ENCODE measurements at places on chromosomes 4 and X.

DNA sequence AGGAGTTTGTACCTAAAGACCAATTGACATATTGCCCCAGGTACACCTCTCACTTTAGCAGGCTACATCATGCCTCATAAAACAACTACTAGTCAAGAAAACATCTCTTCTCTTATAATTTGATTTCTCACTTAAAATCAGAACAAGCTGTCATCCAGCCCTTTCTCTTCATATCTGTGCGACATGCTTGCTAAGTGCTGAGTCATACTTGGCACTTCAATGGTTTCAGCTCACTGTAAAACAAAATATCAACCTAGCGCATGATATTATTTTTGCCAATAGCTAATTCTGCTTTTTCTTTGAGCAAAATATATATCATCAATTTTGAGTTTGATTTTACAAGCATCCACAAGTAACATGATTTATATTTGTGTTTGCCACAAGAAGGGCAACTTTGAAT is 27.9 kb upstream of the FUNDC1 start:
- no peak for DNase-seq

DNA sequence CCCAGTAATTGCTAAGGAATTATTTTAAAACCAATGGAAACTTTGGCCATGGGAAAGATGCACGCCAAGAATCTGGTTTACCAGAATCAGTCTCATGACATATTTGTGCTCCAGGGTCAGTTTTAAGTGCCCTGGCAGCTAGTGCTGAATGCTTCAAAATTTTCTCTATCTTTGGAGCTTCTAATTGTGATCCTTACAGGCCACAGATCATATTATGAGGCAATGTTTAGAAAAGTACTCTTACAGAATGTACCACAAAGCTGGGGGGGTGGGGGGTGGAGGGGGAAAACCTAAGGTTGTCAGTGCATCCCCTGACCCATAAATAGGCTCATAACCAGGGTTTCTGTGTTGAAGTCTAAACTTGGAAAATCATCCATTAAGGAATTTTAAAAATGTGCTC is 514.5 kb downstream of the INPP4B start:
- no peak for DNase-seq

DNA sequence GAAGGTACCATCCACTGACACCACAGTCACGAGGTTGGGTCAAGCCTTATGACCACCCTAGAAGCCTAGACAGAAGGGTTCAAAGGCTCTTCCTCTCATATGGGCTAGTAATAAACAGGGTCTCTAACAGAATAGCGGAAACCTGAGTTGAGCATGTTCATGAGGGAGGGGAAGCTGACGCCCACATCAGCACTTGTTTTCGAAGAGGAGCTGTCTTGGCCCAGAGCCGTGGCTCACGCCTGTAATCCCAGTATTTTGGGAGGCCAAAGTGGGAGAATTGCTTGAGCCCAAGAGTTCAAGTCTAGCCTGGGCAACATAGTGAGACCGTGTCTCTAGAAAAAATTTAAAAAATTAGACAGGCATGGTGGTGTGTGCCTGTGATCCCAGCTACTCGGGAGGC is 21.5 kb upstream of the TMSB4X start:
- no peak for DNase-seq

DNA sequence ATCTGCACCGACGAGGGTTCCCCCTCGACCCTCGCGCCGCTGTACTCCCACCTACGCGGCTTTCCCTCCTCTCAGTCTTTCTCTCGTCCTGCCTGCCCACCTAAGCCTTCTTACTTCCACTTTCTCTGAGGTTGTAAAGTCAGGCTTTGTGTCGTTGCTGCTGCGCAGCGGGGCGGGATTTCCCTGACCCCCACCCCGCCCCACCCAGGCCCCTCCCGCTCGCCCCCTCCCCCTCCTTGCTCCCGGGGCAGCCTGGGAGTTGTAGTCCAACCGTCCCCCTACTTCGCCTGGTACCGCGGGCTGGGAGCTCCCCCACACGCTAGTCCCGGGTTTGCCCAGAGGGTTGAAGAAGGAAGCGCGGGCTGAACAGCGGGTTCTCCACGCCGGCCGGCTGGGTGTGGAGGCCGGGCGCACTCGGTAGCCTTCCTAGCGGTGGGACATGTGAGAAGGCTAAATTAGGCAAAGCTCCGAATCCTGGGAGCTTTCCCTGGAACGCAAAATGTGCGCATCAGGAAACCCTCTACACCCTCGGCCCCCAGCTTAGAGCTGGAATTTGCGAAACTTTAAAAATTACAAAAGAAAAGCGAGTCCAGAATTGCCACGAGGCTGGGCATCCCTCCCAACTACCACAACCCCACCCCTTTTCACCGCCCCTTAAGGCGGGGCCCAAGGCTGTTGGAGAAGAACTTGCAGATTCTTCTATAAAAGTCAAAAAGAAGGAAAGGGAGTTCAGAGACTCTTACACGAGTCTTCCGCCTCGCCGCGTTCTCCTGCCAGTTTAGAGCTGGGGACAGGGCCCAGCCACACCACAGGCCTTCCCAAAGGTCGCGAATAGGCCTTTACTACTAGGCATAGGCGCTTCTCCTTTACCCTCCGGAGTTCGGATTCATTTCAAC is at the start of gene ATP11C:
ATP11C (minus strand) TSS at position 153 of the 896 bp plus-strand sequence. CDS start 1,011 bp downstream, outside the sequence.
- DNase-seq: no peak

DNA sequence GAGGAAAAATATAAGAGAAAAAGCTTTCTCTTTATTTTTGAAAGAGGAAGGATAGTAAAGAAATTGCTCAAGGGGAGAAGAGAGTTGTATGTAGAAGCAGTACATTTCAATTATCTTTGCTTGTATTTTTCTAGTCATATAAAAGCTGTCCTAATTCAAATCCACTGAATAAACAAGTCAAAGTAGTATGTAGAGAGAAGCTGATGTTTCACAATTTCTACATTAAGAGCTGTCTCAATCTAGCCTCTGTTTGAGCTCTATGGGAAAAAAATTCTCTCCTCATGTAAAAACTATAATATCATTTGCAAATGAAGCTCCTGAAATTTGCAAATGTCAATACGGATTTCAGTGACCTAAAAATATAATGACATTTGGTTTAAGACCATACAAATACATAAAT is 52.6 kb downstream of the CHM start:
- no peak for DNase-seq

DNA sequence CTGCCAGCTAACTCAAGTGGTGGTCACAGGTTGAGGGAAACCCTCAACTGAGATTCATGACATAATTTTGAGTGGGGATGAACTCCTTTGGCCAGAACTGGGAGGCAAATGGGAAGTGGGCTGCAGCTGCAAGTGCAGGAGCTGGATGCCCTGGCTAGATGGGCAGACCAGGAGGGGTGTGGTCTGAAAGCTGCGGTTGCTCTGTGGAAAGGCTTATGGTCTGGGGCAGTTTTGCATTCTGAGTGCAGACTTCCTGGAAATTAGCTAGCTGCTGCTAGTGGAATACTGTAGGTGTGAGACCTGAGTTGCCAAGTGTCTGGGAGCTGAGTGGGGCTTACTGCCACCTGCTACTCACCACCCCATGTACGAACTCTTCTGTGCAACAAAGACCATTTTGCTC is 52.1 kb upstream of the NAP1L2 start:
- DNase-seq: no peak

- DNase-seq: no peak
Measured at GRCh38 chrX:65196758-65197360, 220.6 kb upstream of the ZC4H2 start.

DNA sequence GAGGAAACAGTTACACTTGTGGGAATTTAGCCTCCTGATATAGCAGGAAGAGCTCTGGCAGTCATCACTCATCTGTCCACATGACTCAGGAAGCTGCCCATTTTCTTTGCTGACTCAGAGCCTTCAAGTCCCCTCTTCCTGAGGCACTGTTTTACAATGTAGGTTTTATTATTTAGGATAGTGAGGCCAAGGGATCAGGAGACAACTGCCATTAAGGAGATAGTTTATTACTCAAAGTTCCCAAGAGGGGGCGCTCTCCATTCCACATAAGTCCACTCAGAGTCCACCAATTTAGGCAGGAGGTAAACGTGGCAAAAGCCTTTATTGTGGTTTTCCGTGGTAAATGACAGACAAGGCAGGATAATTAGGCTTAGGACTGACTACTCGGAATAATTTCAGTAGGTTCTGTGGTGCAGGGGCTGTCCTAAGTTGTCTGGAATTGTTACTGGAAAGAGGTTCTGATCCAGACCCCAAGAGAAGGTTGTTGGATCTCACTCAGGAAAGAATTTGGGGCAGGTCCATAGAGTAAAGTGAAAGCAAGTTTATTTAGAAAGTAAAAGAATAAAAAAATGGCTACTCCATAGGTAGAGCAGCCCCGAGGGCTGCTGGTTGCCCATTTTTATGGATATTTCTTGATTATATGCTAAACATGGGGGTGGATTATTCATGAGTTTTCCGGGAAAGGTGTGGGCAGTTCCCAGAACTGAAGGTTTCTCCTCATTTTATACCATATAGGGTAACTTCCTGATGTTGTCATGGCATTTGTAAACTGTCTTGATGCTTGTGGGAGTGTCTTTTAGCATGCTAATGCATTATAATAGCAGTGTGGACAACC is 96.0 kb upstream of the RAB40AL start:
- DNase-seq: no peak

GRCh38 chrX:644304-645281 is 14.0 kb downstream of the SHOX start:
- DNase-seq: no peak

- DNase-seq: no peak
Measured at GRCh38 chr4:1009542-1010394, 1.7 kb upstream of the FGFRL1 start.
